Activated CD4-positive, alpha-beta T cell treated with anti-CD3 and anti-CD28 coated beads for 4 hours (primary cell): ENCODE measurements at places on chromosomes 1 and 21.
A peak's percentile ranks its signal among the peaks of the same experiment; 100 is the strongest.

DNA sequence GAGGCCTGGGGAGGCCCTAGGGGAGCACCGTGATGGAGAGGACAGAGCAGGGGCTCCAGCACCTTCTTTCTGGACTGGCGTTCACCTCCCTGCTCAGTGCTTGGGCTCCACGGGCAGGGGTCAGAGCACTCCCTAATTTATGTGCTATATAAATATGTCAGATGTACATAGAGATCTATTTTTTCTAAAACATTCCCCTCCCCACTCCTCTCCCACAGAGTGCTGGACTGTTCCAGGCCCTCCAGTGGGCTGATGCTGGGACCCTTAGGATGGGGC lies 5.2 kb downstream of the ELF3 start:
- DNase-seq = no peak

- no peak for DNase-seq
These were observed 17.3 kb downstream of the TAF5L start for GRCh38 chr1:229608590-229608989.

GRCh38 chr1:145855426-145855948 lies 3.4 kb downstream of the PIAS3 start:
- DNase-seq = no peak

- DNase-seq = no peak
These were observed 108.2 kb downstream of the NBPF12 start for GRCh38 chr1:147046189-147046862.

GRCh38 chr1:69595486-69595885 lies 27.8 kb downstream of the LRRC7 start:
- DNase-seq = no peak

- DNase-seq = no peak
These were observed 34.4 kb downstream of the KCNN3 start for GRCh38 chr1:154835531-154836324.

DNA sequence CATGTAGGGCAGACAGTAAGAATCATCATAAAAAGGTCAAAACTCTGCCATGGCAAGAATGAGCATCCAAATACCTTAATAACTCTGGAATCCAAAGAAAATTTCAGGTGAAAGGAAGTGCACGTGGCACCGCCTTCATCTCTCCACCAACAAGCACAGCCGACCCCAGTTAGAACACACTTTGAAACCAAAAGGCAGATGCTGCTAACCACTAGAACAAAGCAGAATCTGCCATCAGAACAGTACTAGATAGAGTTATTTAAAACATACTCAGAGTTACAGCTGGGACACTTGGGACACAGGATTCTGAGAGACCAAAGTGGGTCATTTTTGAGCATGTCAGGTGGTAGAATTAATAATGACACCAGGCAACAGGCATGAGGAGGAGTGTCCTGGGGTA lies 106.7 kb upstream of the SOD1 start:
- DNase-seq = no peak

- no peak for DNase-seq
These were observed 9.1 kb downstream of the TUFT1 start for GRCh38 chr1:151549199-151549598.

- no peak for DNase-seq
These were observed 18.7 kb downstream of the DMRTB1 start for GRCh38 chr1:53477651-53478501.

DNA sequence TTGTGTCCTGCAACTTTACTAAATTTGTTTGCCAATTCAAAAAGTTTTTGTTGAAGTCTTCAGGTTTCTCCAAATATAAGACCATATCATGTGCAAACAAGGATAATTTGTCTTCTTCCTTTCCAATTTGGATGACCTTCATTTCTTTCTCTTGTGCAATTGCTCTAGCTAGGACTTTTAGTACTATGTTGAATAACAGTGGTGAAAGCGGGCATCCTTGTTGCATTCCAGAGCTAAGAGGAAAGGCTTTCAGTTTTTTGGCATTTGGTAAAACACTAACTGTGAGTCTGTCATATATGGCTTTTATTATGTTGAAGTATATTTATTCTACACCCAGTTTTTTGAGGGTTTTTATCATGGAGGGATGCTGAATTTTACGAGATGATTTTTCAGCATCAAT lies 630.0 kb upstream of the ADGRL2 start:
- no peak for DNase-seq

DNA sequence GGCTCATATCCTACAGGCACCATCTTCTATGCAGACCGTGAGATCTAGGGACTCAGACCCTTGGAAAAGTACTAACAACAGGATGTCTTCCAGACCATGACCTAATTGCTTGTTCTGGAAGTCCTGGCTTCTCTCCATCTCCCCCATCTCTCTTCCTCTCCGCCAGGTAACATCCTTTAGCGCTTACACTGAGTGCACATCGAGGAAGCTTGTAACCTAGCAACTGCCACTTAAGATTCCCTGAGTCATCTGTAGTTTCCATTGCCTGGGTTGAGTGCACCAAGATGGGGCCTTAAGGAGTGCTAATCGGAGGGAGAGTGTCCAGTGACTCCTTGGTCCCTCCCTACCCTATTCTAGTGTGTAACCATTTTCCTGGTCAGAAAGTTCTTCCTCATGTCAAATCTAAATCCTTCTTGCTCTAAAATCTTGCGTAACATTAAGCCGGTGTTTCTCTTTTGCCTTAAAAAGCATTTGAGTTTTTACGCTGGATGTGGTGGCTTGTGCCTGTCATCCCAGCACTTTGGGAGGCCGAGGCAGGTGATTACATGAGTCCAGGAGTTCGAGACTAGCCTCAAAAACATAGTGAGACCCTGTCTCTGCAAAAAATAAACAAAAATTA lies 9.7 kb downstream of the KLHDC8A start:
- no peak for DNase-seq

DNA sequence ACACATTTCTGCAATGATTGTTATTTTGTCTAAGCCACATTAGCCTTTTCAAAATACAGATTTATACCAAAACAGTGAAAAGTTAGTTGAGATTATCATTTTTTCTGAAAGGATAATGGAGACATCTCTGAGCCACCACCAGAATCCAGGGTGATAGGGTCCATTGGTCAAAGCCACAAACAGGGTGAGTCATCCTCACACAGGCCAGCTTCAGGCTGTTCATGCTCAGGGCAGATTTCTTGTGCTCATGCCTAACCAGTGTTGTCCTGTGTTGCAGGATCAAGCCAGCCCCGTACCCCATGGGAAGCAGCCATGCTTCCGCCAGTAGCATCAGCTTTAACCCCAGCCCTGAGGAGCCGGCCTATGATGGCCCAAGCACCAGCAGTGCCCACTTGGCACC lies 13.4 kb downstream of the ELOA start:
- no peak for DNase-seq

DNA sequence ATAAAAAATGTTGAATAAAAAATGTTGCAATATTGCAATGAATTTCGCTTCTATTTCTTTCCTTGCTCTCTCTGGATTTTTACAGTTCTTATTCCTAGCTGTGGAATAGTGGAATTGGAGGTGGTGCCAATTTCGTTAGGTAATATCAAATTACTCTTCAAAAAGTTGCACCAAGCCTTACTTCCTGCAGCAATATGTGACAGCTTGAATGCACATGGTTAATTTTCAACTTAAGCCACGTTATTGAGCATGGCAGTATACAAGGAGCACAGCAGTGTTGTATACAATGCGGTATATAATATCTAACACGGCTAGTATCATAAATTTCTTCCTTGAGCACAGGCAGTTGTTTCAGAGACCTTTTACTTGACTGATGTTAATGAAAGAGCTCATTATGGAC lies 152.5 kb downstream of the NOS1AP start:
- DNase-seq = no peak

DNA sequence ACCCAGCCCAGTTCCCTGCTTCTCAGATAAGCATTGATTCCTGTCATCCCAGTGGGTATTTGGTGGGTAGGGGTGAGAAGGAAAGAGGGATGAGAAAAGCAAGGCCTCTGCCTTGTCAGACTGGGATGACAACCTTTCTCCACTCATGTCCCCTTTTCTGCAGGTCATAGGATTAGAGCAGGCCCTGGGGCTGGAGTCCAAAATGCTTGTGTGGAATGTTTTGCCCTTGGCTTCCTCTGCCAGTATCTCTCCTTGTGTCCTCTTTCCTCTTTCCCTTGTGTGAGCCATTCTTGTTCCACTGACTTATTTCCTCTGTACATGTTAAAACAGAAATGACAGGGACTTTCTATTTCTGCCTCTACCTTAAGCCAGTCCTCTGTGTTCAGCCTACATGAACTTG lies 4.1 kb downstream of the ATP2B4 start:
- no peak for DNase-seq

GRCh38 chr1:94351481-94351880 lies 66.7 kb upstream of the ABCD3 start:
- DNase-seq = no peak

DNA sequence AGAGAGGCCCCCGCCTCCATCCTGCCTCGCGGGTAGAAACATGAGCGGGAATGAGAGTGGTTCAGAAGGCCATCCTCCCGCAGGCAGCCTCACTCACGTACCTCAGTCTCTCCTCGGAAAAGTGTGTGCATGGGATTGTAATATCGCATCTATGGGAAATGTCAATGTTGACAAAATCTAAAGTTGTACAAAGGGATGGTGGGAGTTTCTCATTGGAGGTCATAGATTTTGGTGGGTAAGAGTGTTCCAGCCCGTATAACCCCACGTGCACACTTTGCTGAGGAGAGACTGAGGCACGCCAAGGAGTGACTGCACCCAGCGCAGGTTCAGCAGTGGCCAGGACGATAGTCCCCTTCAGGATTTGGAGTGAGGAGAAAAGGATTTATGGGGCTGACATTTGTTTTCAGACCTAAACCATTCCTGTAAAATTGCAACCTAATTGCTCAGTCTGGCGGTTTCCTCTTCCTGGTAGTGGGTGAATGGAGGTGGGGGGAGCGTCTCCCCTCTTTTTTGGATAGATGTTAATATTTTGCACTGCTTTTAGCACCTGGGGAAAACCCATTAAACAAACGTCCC lies 59.6 kb downstream of the GALNT2 start:
- DNase-seq = no peak

DNA sequence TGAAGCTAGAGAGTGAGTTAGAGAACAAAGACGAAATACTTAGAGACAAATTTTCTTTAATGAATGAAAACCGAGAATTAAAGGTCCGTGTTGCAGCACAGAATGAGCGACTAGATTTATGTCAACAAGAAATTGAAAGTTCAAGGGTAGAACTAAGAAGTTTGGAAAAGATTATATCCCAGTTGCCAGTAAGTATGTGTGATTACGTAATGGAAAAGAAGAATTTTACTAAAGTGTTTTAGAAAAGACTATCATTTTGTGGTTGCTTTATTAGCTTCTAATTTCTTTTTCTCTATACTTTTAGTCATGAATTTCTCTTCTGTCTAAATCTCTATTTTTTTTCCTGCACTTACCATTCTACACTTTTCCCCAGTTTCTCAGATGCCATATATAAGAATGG lies 26.7 kb downstream of the CCDC18 start:
- DNase-seq = no peak

GRCh38 chr1:202807451-202807925 lies 733 bp downstream of the KDM5B start:
- peak; percentile 67 for DNase-seq

DNA sequence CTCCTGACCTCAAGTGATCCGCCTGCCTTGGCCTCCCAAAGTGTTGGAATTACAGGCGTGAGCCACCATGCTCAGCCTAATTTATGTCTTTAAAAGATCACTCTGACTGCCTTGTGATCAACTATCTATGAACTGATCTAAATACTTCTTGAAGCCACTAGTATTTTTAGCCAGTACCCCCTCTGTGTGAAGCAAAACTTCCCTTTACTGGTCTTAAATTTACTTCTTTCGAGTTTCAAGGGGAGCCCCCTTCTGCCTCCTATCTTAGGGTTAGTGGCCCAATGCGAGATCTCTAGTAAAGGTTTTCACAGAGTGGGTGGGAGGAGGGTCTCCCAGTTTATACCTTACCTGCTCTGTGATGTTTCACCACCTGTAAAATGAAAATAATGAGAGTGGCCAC lies 66.1 kb upstream of the RPL11 start:
- no peak for DNase-seq

DNA sequence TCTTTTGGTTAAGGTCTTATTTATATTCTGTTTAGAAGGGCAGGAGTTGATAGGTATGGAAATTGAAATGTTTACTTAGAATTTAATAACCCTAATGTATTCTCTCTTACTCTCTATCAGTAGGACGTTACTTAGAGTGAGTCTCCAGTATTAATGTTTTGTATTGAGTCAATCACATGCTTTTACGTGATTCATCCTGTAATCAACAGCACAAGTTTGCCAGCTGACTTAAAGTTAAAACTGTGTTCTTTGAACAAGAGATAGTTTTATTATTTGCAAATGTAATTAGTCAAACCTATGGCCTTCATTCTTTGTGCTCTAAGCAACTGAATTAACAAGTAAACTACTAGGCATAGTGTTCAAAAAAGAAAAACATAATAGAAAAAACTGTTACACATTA lies 57.3 kb downstream of the PKN2 start:
- no peak for DNase-seq

DNA sequence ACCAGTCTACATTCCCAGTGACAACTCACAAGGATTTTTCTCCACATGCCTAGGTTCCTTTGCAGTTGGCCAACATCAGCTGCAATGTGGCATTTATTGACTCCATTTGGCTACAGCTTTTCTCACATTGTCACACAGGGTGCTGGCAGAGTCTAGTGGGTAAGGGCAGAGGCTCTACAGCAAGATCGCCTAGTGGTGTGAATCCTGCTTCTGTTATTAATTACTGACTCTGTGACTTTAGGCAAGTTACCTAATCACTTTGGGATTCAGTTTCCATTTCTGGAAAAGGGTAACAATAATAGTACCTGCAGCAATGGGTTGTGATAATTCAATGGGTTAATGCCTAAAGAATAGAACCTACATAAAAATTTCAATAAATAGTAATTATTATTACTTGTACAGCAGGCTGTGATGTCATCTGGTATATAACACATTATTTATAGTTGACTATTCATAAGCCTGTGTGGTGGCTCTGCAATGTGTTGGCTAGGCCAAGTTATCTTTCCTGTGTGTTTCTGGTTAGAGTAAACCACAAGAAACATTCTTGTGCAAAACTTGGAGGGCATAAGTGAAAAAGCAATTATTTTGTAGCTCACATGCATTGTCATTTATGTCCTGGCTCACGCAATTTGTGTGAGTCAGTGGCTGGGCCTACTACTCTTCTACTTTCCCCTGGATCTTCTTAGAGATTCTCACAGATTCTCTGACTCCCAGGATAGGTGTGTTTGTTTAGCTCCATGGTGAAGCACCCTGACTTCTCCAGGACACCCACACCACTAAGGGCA lies 59.5 kb downstream of the PTGS2 start:
- no peak for DNase-seq

GRCh38 chr1:239772446-239772845 lies 319.2 kb upstream of the FMN2 start:
- DNase-seq = no peak

GRCh38 chr1:152325111-152325510 lies at the start of gene FLG:
TSS of gene FLG (minus strand) at chr1:152325239. CDS start at chr1:152315456, 9,783 bp downstream.
- no peak for DNase-seq

DNA sequence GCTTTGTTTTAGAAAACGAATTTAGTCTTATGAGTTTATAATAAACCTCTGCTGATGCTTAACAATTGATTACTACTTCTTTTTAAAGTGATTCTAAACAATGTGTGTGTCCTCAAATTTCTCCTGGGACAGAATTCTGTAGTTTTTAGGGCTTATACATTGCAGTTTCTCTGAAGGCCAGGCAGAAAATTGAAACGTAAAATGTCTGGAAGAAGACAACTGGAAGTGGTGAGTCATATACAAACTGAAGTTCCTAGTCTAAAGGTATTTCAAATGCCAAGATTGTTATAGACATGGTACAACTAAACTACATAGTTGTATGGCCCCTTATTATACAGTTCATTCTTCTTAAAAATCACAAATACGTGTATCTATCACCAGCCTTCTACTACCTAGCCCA lies 30.5 kb upstream of the RC3H1 start:
- no peak for DNase-seq

- no peak for DNase-seq
These were observed 63.5 kb upstream of the EDN2 start for GRCh38 chr1:41547781-41548560.

- DNase-seq = no peak
These were observed 4.1 kb downstream of the KRTAP13-4 start for GRCh38 chr21:30434033-30434631.
